ENCODE measurements at places on chromosomes 5 and 9.

- no peak for DNase-seq
Observed at GRCh38 chr5:172701291-172701656, 60.2 kb downstream of the NEURL1B start.

DNA sequence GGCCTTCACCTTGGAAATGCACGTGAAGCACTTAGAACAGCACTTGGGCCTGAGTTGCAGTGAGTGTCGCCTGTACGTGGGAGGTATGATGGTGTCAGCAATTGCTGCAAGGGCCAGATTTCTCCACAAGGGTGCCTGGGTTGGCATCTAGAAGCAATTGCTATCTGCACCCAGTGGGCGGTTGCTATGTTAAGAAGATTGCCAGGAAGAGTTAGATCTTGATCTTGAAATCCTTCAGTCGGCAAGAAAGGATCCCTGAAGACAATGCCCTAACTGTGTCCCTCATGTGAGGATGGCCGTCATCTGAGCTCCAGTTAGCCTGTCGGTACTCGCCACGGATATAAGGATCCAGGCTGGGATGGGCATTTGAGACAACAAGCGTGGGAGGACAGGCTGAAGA, 62.9 kb downstream of the MAMDC2 start:
- DNase-seq, result no peak

DNA sequence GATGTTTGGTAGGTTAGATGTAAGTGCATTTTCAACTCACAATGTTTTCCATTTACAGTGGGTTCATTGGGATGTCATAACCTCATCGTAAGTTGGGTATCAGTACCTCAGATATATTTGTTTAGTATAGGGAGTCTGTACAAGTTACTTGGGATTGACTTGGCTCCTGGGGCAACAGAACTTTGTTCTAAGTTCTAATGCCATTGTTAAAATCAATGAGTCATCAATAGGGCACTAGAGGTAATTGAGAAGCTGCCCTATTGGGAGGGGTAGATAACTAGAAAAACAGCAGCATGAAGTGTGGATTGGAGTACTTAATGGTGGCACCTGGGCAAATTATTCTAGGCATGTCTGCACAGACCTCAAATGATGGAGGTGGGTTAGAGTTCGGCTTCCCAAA, 272.8 kb downstream of the DOCK8 start:
- no peak for DNase-seq

- DNase-seq, result no peak
Observed at GRCh38 chr9:114824110-114824509, 18.3 kb upstream of the TNFSF15 start.

DNA sequence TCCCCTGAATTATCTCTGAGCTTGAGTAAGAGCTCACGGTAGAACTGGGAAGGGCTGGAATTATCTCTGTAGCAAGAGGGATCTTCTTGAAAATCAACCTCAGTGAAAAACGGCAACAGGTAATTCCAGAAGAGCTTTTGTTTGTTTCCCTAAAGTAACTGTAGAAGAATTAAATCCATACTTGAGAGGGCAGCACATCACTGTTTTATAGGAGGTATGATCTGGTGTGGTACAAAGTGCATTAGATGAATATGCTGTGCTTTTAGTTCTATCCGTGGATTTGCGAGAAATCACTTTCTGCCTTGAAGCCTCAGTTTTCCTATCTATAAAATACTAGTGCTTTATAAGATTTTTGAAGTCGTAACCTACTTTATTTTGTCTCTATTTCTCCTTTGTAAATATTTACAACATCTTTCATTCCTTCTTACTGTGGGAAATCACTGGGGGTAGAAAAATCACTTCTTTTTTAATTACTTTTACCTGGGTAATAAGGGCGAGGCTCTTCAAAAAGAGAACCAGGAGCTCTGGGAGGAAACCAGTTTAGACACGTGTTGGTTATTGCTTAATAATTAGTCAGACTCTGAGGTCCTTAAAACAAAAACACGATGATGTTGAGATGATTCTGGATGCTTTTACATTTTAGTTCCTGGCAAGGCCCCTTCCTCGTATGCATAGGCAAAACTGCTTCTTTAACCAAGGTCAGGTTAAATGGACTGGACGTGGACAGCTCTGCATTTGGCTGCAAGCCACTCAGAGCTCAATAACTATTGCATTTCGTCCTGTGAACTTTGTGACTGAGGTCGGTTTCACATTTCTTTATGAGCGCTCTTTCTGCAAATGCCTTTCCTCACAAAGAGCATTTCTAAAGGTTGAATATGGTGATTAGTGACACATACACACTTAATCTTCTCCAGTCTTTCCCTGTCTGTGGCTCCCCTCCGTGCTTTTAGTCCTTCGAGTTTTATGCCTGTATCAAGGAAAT, 376.1 kb downstream of the BRINP1 start:
- no peak for DNase-seq

- DNase-seq, result no peak
Observed at GRCh38 chr5:10275460-10275859, 25.4 kb downstream of the CCT5 start.

DNA sequence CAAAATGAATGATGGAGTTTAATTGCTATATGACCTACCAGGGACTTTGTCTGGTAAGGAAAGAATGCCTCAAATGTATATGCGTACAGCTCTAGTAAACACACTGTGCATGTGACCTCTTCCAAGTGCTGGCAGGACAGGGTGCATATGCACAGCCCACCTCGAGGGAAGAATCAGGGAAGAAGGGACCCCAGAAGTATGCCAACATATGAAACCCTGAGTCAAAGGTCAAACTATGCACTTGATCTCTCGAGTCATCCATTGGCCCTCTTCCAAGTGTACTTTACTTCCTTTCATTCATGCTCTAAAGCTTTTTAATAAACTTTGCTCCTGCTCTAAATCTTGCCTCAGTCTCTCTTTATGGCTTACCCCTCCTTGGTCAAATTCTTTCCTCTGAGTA, 804.6 kb upstream of the COX7C start:
- no peak for DNase-seq

DNA sequence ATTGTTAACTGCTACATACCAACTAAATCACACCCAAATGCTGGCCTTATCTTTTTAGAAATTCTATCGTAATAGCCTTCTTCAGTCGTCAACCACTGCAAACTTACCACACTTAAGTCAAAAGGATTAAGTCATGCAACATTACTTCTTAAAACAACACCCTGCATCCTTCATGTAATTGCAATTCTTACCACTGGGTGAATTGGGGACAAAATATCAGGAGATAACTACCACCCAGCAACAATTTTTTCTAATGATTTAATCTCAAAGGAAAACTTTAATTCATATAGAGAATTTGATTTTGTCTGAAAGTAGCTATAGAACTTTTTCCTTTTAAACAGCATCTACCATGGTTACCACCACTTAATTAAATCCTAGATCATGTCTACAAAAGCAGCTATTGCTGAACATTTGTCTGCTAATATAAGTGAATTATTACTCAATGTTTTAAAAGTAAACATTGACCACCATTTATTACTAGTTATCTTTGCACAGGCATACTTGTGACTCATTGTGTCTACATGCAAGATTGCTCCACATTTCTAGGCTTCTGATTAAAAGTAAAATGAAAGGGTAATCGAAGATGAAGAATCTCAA, 10.5 kb downstream of the MLLT3 start:
- DNase-seq, result no peak

GRCh38 chr5:1010181-1010510, 1.5 kb downstream of the NKD2 start:
- DNase-seq, result no peak

DNA sequence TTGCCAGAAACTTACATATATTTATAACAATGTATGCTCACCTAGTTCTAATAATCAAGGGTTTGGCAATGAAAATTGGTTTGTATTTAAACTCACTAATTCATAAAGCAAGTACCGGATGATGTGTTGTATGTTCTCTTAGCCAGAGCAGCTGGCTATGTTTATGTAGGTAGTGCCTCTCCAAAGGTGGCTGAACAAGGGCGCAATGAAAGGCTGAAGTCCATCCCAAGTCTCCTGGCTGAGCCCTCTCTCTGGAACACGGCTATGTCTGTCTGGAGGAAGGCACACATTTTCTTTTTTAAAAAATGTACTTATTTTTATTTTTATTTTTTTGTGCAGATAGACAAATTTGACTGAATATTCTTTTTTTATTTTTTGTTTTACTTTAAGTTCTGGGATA, 141.2 kb upstream of the DAB2 start:
- DNase-seq, result no peak

- no peak for DNase-seq
Observed at GRCh38 chr5:143153332-143154119, 250.0 kb downstream of the NR3C1 start.

Data from stimulated activated CD4-positive, alpha-beta T cell treated with anti-CD3 and anti-CD28 coated beads, Interleukin-2, amount 100 ng/mL, for 24 hours (primary cell).